ENCODE measurements at places on chromosomes 6 and 20.

DNA sequence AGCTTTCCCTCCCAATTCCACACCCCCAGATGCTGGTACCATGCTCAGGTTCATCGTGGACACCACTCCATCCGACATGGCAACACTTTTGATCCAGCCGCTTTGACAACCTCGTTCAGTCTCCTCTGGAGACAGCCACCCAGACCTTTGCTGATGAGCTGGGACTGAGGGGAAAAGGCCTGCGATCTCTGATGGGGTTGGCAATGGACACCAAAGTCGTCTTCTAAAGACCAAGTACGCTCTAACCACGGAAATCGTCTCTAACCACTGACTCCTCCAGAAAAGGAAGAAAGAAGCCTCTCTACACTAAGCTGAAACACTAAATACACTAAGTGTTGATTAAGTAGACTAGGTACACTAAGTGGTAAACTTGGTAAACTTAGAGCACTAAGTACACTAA is 26.1 kb upstream of the HLA-E start:
- DNase-seq, result no peak

- no peak for DNase-seq
Measured at GRCh38 chr20:4369798-4370124, 351.9 kb upstream of the PRND start.

- no peak for DNase-seq
Measured at GRCh38 chr20:49427751-49428518, 54.5 kb downstream of the KCNB1 start.

DNA sequence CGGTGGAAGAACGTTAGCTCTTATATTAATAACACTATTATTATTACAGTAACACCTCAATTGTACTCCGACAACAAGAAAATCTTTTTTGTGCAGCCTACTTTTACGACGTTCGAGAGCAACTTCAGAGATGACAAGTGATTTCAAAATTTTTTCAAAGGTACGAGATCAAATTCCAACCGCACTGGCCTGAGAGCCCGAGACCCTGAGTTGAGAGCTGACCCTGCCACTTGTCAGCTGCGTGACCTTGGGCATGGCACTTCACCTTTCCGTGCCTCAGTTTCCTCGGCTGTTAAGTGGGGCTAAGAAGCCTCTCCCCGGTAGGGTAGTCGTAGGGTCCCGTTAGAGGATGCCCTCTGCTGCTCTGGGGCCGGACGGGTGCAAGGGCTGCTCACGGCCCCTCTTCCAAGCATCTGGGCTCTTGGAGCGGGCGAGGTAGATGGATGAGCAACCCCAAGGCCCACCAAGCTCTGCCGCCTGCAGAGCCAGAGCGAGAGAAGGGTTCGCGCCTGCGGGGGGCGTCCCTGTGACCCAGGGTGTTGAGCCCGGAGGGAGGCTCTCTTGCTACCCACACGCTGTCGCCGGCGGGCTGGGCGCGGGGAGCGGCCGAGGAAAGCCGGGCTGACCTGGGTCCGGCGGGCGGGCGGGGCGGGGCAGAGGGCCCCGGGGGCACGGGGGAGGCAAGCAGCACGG is 510 bp downstream of the NDRG3 start:
- no peak for DNase-seq

GRCh38 chr6:79628466-79629288 is 2.5 kb upstream of the SH3BGRL2 start:
- DNase-seq, result peak; percentile 19

DNA sequence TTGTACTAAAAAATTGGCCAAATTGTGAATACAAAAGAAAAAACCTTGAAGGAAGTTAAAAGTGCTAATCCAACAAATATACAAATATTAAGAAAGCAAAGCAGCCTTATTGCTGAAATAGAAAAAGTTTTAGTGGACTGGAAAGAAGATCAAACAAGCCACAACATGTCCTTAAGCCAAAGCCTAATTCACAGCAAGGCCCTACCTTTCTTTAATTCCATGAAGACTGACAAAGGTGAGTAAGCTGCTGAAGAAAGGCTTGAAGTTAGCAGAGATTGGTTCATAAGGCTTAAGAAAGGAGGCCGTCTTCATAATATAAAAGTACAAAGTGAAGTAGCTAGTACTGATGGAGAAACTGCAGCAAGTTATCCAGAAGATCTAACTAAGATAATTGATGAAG is 53.5 kb downstream of the TINAG start:
- DNase-seq, result no peak

DNA sequence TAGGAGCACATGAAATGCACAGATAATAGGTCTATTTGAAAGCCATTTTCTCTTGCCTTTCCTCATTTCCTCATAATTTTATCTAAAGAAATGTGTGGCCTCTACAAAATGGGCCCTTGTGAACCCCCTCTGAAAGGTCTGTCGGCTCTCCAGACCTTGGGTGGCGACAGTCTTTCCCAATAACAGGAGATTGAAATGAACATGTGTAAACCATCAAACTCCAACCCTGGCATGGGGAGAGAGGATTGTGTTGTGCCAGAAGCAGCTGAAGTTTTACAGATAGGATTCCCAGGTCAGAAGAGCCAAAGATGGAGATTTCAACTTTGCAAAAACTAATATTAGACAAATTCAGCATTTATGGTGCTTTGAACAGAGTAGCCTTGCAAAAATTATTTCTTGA is 277.1 kb upstream of the ECI2 start:
- DNase-seq, result no peak

DNA sequence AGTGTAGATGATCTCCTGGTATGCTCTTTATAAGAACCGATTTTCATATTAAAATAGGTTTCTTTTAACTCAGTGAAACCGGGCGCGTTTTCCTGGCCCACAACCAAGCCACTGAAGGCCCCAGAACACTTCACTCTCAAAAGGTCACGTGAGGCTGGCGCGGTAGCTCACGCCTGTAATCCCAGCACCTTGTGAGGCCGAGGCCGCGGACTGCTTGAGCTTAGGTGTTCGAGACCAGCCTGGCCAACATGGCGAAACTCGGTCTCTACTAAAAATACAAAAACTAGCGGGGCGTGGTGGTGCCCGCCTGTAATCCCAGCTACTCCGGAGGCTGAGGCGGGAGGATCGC is 402 bp upstream of the TAF8 start:
- no peak for DNase-seq

DNA sequence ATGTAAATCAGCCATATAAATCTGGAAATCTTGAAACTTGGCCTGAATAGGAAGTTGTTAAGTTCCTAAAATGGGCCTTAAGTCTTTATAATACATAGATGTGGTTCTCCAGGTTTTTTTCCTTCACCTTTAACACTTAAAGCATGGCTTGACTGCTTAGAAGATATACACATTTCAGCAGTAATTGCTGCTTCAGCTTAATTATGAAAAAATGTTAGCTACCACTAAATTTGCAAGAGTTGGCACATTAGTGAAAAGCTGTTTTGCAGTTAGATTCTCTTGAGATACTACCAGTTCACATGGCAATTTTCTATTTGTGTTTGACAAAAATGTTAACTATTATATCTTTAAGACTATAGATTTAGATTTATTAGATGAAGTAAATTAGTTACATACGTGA is 72.7 kb upstream of the MYO6 start:
- DNase-seq, result no peak

GRCh38 chr6:7921046-7921445 is 10.5 kb upstream of the TXNDC5 start:
- no peak for DNase-seq

- no peak for DNase-seq
Measured at GRCh38 chr20:14193443-14193842, 144.0 kb downstream of the FLRT3 start.

DNA sequence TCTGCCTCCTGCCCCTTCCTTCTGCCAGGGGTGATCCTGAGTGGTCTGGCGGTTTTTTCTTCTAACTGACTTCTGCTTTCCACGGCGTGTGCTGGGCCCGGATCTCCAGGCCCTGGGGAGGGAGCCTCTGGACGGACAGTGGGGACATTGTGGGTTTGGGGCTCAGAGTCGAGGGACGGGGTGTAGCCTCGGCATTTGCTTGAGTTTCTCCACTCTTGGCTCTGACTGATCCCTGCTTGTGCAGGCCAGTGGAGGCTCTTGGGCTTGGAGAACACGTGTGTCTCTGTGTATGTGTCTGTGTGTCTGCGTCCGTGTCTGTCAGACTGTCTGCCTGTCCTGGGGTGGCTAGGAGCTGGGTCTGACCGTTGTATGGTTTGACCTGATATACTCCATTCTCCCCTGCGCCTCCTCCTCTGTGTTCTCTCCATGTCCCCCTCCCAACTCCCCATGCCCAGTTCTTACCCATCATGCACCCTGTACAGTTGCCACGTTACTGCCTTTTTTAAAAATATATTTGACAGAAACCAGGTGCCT is 10.2 kb downstream of the SLC29A1 start:
- DNase-seq, result no peak

- no peak for DNase-seq
Measured at GRCh38 chr6:35488517-35488862, 8.4 kb downstream of the TEAD3 start.

Measured in HT-29 (cell line).